ENCODE measurements at places on chromosomes 12 and 14.

DNA sequence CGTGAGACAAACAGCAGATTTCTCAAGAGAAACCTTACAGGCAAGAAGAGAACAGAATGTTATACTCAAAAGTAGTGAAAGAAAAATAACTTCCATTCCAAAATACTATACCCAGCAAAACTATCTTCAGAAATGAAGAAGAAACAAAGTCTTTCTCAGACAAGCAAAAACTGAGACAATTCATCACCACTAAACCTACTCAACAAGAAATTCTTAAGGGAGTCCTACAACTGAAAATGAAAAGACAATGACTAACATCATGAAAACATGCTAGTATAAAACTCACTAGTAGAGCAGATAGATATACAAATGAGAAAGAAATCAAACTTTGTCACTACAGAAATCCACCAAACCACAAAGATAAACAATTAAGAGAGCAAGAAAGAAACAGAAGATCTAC is 106.5 kb downstream of the CEP83 start:
- DNase-seq, result no peak

DNA sequence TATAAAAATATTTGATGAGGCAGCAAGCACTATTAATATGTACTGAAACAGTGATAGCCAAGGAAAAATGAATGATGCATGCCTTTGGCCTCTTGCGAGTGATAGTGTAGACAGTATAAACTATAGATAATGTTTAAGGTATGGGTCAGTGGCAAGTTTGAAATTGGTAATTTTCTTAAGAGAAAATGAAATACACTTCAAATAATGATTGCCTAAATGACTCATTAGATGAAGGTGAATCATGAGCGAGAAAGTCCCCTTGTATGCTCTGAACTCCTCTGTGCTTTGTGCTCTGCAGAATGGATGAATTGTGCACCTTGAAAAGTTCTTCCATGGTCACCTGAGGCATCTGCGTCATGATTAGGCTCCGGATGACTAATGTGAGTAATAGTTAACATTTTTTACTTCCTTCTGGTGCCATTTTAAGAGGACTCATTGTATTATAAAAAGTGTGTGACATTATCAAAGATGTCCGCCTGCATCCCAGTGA is 84.9 kb upstream of the RTL1 start:
- no peak for DNase-seq

DNA sequence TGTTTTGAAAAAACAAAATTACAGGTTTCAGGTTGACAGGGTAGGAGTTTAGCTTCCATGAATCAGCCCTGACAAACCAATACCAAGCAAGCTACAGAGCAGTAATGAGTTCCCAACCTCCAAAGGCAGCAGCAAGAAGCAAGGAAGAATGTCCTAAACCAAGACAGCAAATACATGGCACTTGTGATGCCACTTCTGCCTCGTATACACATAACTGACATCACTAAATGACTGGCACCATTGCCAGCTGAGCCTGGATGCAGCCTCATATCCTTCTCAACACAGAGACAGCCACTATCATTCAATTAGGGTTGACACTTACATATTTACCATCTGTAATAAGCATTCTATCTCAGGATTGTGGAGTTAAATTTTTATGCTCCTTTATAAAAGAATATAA is 35.0 kb upstream of the MDM1 start:
- no peak for DNase-seq

- DNase-seq, result no peak
These were observed 43.7 kb upstream of the KITLG start for GRCh38 chr12:88623777-88624548.

- DNase-seq, result no peak
These were observed 436 bp downstream of the ASB2 start for GRCh38 chr14:93975791-93976476.

DNA sequence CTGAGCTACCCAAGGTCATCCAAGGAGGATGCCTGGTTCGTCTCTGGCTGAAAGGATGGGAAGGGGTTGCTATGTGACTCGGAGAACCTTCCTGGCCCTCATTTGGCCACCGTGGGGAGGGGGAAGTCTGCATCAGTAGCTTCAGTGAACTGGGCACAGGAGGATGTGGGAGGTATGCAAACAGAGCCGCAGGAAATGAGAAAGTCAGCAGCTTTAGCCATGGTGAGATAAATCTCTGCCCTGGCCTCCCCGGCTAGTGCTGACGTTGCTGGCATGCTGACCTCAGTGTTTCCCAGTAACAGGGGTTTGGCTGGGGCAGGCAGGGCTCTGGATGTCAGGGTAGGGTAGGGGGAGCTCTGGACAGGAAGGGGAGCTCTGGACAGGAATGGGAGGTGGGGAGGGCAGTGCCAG is 2.3 kb upstream of the CEBPE start:
- no peak for DNase-seq

DNA sequence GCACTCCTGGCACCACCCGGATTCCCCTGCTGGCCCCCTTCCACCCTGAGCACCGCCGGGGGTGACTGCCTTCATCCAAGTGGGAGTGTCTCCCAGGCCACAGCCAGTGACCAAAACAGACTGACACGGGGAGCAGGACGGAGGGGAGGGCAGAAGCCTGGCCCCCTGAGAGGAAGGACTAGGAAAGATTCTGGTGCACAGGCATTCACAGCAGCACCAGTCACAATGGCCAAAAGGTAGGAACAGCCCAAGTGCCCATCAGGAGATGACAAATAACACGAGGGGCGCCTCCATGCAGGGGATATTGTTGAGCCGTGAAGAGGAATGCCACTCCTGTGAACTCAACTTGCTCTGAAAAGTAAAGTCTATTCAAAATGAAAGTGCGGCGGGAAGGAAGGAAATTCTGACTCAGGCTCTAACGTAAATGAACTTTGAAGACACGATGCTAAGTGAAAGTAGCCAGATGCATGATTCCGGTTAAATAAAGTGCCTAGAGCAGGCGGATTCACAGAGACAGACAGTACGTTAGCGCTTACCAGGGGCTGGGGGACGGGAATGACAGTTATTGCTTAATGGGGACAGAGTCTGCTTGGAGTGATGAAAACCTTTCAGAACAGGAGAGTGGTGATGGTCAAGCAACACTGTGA is 146.1 kb upstream of the NCOR2 start:
- no peak for DNase-seq

GRCh38 chr14:37589715-37590427 is 5.2 kb downstream of the FOXA1 start:
- DNase-seq, result no peak

- no peak for DNase-seq
These were observed 375.5 kb downstream of the RAD51B start for GRCh38 chr14:68195126-68195525.

- DNase-seq, result no peak
These were observed 114.7 kb downstream of the NTF3 start for GRCh38 chr12:5546616-5547015.

- no peak for DNase-seq
These were observed 112.4 kb downstream of the APAF1 start for GRCh38 chr12:98757455-98757854.

DNA sequence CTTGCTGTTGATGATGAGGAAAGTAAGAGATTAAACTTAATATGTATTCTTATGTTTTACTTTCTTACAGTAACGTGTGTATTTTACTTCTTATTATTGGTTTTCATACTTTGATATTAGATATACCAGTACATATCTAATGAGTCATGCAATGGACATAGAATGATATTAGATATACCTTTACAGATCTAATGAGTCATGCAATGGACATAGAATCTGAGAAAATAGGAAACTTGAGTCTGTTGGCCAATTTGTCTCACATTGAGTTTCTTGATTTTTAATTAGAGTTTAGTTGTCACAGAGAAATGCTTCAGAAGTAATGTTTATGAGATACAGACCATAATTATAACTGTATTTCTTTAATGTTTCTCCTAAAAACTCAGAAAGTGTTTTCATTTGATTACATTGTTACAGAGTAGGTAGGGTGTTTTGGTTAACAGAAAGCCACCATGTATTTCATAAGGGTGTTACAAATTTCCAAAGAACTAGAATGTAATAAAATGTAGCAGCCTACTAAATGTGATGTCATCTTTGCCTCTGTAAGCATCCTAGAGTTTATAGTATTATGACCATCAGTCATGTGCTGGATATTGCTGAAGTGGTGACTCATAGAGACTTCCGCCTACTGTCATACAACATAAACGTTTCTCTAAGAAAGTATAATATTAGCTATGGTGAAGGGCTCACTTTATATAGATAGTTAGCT is 3.0 kb downstream of the GAS2L3 start:
- DNase-seq, result no peak

DNA sequence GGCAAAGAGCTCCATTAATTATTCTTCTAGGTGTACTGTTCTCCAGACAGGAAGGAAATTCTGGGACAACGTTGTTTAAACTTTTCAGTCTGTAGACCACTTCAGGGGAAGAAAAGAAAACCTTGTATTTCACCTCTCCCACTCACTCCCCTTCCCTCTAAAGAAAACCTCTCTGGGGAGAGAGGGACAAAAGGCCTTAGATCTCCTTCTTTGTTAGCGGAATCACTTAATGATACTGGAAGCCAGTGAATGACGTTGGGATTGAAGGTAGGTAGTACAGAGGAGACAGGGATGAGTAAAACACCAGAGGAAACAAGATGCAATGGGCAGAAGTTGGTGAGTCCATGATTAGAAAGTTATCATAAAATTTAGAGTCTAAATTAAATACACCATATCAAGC is 38.7 kb upstream of the SGPP1 start:
- no peak for DNase-seq

DNA sequence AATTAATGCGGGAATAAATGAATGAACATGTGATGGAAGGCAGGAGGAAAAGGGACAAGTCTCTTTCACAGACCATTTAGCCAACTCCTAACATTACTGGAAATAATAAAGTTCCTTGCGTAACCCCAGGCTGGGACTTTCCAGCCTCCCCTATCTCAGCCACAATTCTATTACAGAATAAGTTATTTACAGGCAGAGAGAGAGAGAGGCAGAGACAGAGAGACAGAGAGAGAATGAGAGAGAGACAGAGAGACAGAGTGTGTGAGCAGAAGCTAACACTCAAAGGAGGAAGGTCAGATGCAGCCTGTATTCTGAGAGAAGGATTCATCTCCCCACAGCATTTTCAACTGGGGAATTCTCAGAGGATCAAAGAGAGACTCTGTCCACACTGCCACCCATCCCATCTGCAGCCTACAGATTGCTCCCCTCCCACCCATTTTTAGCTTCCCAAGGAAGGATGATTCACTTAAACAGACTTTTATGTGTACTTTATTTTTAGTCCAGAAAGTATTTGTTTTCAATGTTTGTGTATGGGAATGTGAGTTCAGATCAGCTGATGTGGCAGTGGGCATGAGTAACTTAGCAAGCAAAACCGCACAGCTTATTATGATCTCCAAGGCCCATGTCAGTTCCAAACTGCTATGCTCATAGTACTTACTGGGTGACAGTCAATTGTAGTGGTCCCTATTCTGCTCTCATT is 165.7 kb downstream of the CAND1 start:
- DNase-seq, result no peak

DNA sequence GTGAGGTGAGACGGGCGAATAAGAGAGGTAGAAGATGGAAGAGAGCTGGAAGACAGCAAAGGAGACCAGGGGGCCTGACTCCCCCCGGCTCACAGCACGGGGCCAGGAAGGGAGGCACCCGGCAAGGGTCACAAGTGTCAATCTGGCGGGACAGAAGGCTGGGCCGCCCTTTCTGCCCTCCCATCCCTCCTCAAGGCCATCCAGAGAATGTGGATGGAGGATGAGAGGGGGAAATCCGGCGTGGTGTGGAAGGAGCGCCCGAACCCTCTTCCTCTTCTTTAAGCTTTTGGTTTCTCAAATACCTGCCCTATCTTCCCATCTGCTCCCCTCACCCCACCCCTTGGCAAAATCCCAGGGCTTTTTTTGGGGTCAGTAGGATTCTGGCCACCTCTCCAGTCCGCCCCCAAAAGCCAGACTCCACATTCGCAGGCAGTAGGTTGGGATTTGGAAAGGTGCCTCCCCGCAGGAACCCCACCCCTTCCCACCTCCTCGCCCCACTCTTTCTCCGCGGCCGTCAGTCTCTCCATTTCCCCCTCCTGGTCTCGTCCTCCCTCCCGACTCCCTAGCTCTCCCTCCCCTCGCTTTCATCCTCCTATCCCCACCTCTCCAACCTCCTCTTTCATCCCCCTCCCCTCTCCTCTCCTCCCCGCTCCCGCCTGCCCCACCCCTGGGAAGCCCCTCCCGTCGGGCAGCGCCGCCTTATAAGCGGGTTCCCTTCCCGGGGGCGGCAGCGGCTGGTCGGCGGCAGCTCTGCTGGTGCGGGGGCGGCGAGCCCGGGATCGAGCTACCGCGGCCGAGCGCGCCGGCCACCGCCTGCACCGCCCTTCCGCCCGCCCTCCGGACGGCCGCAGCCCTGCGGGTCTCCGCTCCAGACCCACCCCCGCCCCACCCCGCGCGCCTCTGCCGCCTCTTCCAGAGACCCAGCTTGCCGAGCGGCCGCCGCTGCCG is at the start of gene PTMS:
TSS of gene PTMS (plus strand) at position 730 of the 948 bp plus-strand sequence. CDS start 343 bp downstream, outside the sequence.
- no peak for DNase-seq

- DNase-seq, result no peak
These were observed 5.3 kb downstream of the PHB2 start for GRCh38 chr12:6965026-6965661.

DNA sequence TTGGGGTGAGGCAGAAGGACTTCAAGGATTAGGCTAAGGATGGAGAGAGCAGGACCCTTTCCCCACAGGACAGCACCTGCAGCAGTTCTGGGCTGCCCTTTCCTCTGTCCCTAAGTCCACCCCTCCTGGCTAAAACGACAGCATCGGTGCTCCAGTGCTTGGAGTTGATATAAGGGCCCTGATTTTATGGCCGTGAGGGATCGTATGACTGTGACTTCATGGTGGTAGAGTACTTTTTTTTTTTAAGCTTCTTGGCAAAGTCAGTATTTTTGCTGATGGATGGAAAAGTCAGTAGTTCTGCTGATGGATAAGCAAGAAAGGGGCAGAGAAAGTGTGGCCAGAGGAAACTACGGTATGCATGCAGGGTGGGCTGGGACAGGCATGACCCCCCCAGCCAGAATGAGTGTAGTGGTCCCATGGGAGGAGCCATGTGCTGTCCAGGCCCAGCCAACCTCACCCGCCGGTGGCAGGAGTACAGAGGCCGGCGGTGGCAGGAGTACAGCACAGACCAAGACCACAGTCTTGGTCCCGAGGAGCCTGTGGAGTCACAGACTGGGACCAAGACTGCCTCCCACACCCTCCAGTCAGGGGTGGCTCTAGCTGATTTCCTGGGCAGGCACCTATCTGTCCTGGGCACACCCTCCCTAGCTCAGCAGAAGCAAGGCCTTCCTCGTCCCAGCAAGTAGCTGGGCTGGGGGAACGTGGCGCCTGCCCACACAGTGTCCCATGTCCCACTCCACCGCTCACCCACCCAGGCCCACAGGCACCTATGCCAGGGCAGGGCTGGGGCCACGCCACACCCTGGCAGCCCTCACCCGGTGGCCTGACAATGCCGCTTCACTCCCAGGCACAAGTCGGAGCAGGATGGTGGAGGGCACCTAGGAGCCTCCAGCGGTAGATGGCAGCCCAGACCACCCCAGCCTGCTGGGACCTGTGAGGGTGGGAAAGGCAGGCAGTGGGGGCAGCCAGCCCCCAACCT is 46.3 kb downstream of the CCDC88C start:
- DNase-seq, result no peak
